ENCODE measurements at places on chromosomes 5 and 9. TPM values are rescaled to one million over a fixed set of nuclear protein-coding genes. Genes with fewer than 3 reads are reported as not detected.

The FBP2 gene
- total RNA-seq, result not detected

The FCHSD1 gene
- total RNA-seq, result 20.3 TPM

The TAF1L gene
- not detected for total RNA-seq

The CACFD1 gene
- 40.5 TPM for total RNA-seq

The MLLT3 gene
- 17.3 TPM for total RNA-seq

The ORM2 gene
- 0.77 TPM for total RNA-seq

The APC gene
- total RNA-seq, result 103 TPM

The SLCO4C1 gene
- 26.5 TPM for total RNA-seq

The BASP1 gene
- total RNA-seq, result 23.7 TPM

The GHR gene
- total RNA-seq, result 23.8 TPM

The CCL21 gene
- 473 TPM for total RNA-seq

The PCDHGB5 gene
- total RNA-seq, result 10.0 TPM

The NSA2 gene
- 34.4 TPM for total RNA-seq

Measured in lung (tissue), 17 donors.